Psoas muscle (tissue), 8 donors: ENCODE measurements at places on chromosomes 5 and 9.

DNA sequence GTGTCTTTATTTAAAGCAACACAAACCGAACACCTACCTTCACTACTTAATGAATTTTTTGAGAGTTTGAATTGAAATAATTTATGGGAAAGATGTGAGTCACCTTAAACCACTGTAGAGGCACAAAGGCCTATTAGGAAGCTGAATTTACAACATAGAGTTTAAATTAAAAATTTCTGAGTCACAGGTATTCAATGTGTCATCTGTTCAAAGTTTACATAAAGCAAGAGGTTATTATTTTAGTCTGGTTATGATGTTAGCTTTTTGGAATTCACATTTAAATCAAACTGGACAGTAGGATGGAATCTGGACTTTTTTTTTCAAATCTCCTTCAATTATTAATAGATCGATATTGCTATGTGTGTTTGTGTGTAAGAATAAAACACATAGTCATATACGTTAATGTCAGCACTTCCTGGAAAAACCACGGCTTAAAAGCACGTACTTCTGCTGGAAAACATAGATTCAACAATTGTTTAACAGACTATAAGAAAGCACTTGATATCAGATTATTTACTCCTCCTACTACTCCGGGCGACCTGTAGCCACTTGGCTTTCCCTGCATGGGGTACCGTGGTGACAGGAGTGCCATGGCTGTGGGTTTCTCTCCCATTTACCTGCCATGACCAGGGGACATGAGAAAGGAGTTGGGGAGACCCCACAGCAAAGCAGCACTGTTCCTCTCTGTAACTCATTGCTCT, 638.6 kb downstream of the SEMA5A start:
- no peak for DNase-seq

DNA sequence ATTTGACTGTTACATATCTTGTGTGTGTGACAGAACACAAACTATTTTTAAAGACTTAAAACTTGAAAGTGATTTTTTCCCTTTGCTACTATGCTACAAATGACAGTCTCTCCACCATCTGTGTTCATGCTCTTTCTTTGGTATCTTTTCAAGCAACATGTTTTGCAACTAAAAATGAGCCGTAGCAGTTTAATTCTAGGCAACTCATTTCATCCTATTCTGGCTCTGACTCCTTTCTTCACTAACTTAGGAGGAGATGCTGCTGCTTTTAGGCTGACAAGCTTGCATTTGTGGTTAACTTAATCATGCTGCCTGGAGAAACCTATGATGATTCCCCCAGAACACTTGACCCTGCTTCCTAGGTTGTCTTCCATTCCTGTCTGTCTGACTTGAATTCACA, 100.6 kb downstream of the HACD4 start:
- DNase-seq, result no peak

DNA sequence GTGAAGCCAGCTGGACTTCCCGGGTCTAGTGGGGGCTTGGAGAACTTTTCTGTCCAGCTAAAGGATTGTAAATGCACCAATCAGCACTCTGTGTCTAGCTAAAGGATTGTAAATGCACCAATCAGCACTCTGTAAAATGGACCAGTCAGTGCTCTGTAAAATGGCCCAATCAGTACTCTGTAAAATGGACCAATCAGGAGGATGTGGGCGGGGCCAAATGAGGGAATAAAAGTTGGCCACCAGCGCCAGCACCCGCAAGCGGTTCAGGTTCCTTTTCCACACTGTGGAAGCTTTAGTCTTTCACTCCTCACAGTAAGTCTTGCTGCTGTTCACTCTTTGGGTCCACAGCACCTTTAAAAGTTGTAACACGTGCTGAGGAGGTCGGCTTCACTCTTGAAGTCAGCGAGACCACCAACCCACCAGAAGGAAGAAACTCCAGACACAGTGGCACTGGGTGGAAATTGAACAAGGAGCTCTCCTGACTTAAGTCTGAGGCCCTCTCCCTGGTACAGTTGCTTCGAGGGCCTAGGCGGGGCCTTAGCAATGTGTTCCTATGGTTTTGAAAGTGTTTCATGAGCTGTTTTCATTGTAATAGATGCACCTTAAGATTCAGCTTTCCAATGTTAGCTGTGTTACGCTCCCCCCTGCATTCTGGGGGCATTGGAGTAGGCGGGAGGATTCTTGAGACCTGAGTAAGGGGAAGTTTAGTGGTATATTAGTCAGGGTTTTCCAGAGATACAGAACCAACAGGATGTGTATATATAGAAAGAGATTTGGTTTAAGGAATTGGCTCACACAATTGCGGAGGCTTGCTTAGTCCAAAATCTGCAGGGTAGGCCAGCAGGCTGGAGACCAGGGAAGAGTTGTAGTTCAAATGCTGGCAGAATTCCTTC, 21.5 kb upstream of the MYO10 start:
- no peak for DNase-seq

GRCh38 chr5:123671042-123671441, 159.1 kb downstream of the CSNK1G3 start:
- DNase-seq, result no peak

GRCh38 chr5:159163027-159163700, 46.2 kb downstream of the RNF145 start:
- no peak for DNase-seq

- DNase-seq, result no peak
Measured at GRCh38 chr5:124747791-124748686, 1.6 kb upstream of the ZNF608 start.

GRCh38 chr5:52627740-52628139, 160.0 kb upstream of the ITGA1 start:
- no peak for DNase-seq

GRCh38 chr5:91332267-91333045, 50.7 kb downstream of the ARRDC3 start:
- no peak for DNase-seq

DNA sequence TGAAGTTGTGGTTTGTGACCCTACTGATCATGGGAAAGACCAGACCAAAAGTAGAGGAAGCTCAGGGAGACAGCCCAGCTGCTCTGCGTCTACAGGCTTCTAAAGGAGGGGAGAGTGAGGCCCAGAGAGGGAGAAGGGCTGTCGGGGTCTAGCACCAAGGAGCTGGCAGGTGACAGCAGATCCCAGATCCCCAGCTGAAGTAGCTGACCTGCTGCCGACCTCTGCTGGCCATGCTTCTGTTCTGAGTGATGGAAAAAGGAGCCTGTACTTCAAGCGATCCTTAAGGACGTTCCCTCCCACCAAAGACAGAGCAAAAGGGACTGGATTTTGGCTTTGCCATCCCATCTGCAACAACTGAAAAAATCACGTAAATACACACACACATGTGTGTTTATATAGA, 22.7 kb upstream of the QSOX2 start:
- no peak for DNase-seq

- DNase-seq, result no peak
Measured at GRCh38 chr9:129774791-129775447, 22.1 kb upstream of the PTGES start.

GRCh38 chr5:148620696-148621095, 33.6 kb downstream of the HTR4 start:
- DNase-seq, result no peak

DNA sequence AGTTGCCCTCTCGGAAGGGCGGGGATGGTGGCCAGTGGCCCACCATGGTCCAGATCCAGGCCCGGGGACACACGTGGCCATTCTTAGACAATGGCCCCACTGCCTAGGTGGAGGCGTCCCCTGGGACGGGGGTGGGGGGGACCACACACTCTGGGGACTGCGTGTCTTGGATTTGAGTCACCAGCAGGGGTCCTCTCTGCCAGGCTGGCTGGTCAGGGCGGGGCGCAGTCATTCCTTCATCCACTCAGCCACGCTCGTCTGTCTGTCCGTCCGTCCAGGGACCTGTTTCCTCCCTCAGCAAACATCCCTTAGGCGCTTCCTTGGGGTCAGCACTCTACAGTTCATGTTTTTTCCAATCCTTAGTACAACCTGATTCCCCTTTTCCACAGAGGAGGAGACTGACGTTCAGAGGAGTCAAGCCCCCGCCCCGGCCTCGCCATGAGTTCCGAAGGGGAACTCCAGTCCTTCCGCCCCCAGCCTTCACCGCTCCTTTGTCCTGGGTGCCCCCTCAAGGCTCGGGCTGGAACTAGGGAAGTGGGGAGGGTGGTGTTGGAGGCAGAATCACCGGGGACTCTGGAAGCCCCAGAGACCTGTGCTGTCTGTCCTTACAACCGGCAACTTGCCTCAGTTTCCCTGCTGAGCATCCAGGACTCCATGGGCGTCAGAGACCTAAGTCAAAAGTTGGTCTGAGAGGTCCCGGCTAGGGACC, 276.6 kb upstream of the MVB12B start:
- no peak for DNase-seq

- DNase-seq, result no peak
Measured at GRCh38 chr9:8456344-8456743, 656.8 kb upstream of the DMAC1 start.

- no peak for DNase-seq
Measured at GRCh38 chr5:75006865-75007822, 45.2 kb downstream of the GCNT4 start.

- peak; percentile 36 for DNase-seq
Measured at GRCh38 chr9:137480686-137481683, 21.9 kb upstream of the NSMF start.

DNA sequence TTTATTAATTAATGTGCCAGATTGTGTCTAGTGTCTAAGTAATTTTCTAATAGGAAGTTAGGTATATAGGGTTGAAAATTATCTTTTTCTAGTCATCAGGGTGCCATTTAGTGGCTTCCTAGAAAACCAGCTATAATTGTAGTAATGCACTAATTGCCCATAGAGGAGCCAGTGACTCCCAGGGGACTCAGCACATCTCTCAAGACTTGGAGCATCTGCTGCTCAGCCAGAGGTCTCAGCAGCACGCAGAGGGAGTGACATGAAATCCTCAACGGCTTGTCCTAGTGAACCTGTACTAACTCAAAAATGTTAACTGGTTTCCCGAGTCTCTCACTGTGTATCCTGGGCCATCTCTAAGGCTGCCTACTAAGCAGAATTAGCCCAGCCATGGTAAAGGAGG, 78.2 kb upstream of the MAN2A1 start:
- no peak for DNase-seq

DNA sequence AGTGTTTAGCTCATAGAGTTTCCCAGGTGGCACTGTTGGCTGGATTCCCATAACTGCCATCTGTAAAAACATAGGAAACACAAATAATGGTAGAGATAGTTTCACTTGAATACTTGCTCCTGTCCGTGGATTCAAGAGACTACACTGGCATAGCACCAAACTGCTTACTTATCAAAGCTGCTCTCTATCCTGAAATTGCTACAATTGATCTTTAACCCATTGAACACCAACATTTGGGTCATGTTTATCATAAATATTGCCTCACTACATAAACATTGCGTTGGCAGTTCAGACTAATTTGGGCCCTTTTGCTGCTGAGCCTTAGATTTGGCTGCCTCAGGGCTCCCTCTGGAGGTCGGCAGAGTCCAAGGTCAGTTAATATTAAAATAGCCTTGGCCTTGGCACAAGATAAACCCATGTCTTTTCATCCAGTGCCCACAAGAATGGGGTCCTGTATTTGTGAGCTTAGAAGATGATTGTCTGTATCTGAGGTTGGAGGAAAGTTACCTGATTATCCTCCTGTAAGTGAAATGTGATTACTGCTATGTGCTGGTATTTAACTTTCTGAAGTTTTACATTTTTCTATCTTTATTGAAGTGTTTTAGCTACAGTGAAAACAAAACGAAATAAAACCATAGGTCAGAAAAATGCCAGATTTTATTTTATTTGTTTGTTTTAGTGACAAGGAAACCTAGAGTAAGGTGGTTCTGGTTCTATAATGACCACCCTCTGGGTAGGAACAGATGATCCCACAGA, 4.0 kb upstream of the RANBP3L start:
- DNase-seq, result peak; percentile 66

GRCh38 chr9:36560771-36561170, 11.9 kb upstream of the MELK start:
- DNase-seq, result no peak
